ENCODE measurements at places on chromosomes 1 and 21. TPM values are rescaled to one million over a fixed set of nuclear protein-coding genes. Genes with fewer than 3 reads are reported as not detected.

DNA sequence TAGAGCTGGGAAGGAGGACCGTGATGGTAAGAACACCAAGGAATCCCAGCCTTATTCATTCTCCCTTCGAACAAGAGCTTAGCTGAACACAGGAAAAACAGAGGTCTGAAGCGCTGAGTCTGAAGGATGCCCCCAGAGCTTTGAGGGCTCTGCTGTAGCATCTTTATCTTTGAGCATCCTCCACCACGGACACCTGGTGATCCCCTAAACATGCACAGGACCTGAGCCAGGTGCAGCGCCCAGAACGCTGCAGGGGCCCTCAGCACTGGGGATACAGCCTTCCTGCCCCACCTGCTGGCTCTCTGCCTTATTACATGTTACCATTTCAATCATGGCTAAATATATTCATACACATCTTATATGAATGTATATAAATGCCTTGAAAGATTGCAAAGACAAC lies 7.7 kb upstream of the GPATCH4 start:
- H3K36me3 ChIP-seq, result no peaks in the 10 kb centered on the region
- H3K4me3 ChIP-seq, result no peak overlapping the region
- DNase-seq, result peak; percentile 43
- H3K27ac ChIP-seq, result no peak overlapping the region
- peaks cover 34% of the 10 kb centered on the region for H3K27me3 ChIP-seq

- DNase-seq, result no peak
- no peaks in the 10 kb centered on the region for H3K27me3 ChIP-seq
- H3K4me1 ChIP-seq, result no peaks in the 10 kb centered on the region
- H3K4me3 ChIP-seq, result no peak overlapping the region
- no peak overlapping the region for H3K27ac ChIP-seq
Observed at GRCh38 chr1:242428399-242429190, 95.9 kb downstream of the PLD5 start.

GRCh38 chr1:209786146-209786545 lies 1.8 kb upstream of the C1orf74 start:
- peaks cover 30% of the 10 kb centered on the region for H3K4me1 ChIP-seq
- H3K36me3 ChIP-seq, result no peaks in the 10 kb centered on the region
- no peak for DNase-seq
- no peak overlapping the region for H3K27ac ChIP-seq

DNA sequence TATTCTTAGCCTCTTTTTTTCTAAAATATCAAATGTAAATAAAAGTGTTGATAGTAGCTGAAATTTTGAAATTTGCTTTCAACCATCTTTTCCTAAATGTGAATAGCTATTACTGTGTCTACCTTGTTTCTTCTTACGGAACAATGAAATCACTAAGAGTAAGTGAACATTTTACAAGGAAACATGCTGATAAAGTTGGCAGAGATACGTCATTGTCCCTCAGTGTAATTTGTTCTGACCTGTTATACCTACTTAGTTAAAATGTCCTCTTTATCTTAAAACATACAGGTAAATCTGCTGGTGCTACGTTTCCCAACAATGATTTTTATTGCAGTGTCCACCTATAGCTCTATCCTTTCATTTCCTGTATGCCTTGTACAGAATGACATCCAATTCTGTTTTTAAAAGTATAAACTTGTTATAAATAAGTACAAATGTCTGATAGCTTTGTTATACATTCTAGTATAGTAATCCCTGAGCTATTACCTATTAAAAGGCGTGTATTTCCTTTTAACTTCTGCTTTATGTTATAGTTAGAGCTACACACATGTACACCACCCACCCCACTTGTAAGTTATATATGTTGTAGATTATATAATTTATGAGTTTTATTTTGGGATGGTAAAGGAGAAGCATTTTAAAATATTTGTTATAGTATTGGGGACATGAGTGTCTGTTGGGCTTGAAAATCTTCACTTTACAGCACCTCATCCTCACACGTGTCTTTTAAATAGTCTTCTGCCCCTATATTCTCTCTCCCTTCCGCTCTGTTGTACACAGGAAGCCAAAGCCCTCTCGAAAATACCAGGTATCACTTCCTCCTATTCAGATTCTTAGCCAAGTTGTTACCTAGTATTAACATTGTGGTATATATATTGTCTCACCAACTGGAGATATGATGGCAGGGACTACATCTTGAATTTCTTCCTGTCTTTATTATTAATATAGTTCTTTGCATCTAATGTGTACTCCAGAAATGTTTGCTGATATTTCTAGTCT lies 25.2 kb downstream of the LAMC1 start:
- H3K4me1 ChIP-seq, result peaks cover 44% of the 10 kb centered on the region
- no peaks in the 10 kb centered on the region for H3K36me3 ChIP-seq
- H3K27me3 ChIP-seq, result no peaks in the 10 kb centered on the region
- H3K27ac ChIP-seq, result no peak overlapping the region
- no peak for DNase-seq

DNA sequence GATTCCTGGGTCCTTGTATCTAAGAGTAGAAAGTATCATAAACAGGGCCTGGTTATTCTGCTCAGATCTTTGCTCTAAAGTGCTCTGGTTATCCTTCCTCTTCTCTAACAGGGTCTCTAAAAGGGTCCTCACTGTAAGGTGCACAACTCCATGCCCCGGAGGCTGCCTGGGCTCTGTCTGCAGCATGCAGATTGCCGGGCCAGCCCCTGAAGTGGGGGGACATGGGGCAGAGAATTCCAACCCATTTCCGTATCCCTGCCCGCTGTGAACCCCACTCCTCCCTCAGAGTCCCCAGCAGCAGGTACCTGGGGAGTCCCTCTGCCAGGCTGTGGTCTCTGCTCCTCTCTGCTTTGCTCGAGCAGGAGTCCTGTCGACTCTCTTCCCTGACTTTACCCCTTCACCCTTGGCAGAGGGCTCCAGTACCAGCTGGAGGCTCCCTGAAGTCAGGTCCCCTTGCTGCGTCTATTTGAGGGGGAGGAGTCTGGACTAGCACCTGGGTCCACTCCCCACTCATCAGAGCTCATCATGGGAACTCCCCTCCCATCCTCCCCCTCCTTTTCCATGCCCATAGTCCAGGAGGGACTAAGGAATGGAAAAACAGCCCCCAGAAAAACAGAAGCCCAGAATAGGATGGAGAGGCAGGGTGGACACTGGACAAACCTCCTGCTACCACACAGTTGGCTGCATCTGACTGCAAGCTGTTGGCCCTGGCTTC lies 12.1 kb downstream of the BLACAT1 start:
- no peak overlapping the region for H3K4me3 ChIP-seq
- no peaks in the 10 kb centered on the region for H3K36me3 ChIP-seq
- H3K27ac ChIP-seq, result no peak overlapping the region
- peaks cover 27% of the 10 kb centered on the region for H3K4me1 ChIP-seq
- no peak for DNase-seq
- H3K27me3 ChIP-seq, result no peaks in the 10 kb centered on the region

DNA sequence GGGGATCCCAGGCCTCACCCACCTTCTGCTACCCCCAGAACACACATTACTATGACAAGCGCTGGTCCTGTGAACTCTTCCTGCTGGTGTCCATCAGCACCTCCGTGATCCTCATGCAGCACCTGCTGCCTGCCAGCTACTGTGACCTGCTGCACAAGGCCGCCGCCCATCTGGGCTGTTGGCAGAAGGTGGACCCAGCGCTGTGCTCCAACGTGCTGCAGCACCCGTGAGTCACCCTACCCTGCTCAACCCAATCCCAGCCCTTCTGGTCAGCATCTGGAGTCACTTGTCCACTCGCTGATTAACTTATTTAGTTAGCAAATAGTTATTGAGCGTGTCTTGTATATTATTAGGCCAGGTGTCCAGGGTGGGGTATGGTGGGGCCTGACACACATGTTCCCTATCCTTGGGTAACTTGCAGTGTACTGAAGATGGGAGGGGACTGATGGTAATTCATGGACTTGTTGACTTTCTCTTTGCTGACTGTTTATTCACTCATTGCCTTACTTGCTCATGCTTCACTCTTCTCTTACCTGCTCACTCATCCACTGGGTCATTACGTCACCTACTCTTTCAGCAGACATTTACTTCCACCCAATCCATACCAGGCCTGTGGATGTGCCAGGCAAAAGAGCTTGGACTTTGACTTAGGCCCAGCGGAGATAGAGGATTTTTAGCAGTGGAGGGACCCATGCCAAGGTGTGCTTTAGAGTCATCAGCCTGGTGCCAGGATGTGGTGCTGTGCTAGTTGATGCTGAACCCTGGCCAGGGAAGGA lies 12.9 kb upstream of the KPNA6 start:
- peaks cover 17% of the 10 kb centered on the region for H3K36me3 ChIP-seq
- DNase-seq, result peak; percentile 20
- no peaks in the 10 kb centered on the region for H3K27me3 ChIP-seq
- no peak overlapping the region for H3K4me3 ChIP-seq

GRCh38 chr1:160830321-160831153 lies 32.1 kb downstream of the CD244 start:
- H3K36me3 ChIP-seq, result no peaks in the 10 kb centered on the region
- H3K4me3 ChIP-seq, result no peak overlapping the region
- no peaks in the 10 kb centered on the region for H3K27me3 ChIP-seq
- DNase-seq, result peak; percentile 84
- H3K27ac ChIP-seq, result no peak overlapping the region
- H3K4me1 ChIP-seq, result no peaks in the 10 kb centered on the region

The KCNN3 gene
- 4.4 TPM for total RNA-seq

The ARHGAP30 gene
- 11.0 TPM for total RNA-seq

The C4BPA gene
- 2.5 TPM for total RNA-seq

The DMRTA2 gene
- total RNA-seq, result not detected

The ZNF683 gene
- not detected for total RNA-seq

The TMPRSS3 gene
- not detected for total RNA-seq

The AQP10 gene
- total RNA-seq, result not detected

The KRTAP27-1 gene
- total RNA-seq, result not detected

Measured in transverse colon (tissue), 4 donors.